T1000 (cell line): ENCODE measurements at places on chromosomes 1 and 21.

DNA sequence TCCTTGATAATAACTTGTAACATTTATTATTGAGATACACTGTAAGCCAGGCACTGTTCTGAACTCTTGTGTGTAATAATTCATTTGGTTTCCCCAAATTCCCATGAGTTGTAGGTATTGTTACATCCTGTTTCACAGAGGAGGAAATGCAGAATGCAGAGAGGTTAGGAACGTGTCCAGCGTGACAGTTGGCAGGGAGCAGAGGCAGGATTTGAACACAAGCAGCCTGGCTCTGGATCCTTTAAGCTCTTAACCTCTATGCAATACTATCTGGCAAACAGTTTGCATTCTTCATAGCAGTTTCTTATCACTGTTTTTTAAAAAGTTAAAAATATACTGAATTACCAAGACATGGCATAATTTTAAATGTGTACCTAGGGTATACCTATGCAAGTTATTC is 30.5 kb downstream of the EEIG2 start:
- no peak for DNase-seq

DNA sequence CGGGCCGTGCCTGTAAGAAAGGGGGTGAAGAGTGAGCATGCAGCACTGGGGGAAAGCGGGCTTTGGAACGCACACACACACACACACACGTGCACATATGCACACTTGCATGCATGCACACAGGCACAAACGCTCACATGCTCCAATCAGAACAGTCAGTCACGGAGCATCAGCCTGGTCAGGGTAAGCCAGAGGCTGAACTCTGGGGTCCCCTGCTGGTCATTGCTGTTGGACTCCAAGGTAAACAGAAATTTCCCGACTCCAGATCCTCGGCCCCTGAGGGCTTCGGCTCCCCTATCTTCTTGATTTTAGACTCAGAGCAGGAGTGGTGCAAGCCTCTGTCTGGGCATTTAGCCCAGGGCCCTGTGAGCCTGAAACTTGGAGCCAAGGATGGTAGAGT is 54.2 kb downstream of the SYT2 start:
- DNase-seq, result no peak

DNA sequence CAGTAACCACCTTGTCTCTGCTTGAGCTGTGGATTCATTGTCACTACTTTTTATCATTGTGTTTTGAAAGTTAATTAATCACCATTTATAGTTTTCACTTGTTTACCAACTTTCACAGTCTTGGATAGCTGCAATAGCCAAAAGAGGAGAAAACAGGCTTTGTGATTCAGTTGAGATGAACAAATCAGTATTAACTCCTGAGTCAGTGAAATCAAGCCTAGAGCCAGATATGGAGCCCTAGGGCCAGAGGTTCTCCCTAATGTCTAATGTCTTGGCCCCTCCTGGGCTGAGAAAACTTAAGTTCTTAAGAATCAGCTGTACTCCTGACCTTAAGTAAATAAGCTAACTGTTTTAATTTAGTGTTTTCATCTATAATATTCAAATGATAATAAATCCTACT is 228.8 kb downstream of the DNM3 start:
- no peak for DNase-seq

GRCh38 chr1:174191349-174191862 is 32.1 kb downstream of the RABGAP1L start:
- DNase-seq, result peak; percentile 22

- no peak for DNase-seq
Observed at GRCh38 chr1:84634536-84635205, 55.6 kb downstream of the SSX2IP start.

GRCh38 chr1:27339213-27339612 is 2.6 kb upstream of the SYTL1 start:
- DNase-seq, result no peak

DNA sequence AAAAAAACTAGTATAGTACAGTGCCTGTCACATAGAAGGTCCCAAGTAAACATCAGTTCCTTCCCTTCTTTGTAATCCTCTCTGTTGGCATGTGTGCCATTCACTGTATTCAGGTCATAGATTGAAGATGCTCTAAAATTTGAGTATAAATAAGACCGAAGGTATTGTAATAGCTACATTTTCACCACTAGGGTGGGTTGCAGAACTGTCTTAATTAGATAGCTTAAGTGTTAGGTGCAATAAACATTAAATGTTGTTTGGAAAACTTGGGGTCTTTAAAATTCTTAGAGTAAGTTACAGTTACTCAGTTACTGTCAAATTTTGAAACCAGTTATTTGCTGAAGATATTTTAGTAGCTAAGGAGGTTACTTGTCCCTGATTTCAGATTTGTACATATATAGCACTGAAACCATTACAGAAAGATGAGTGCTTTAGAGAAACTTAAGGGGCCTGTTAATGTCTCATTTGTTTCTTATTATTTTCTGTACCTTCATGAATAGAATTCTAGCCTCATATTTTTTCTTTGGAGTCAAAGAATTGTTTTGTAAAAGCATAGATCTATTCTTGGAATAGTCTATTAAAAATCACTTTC is 24.3 kb downstream of the PER3 start:
- DNase-seq, result no peak

DNA sequence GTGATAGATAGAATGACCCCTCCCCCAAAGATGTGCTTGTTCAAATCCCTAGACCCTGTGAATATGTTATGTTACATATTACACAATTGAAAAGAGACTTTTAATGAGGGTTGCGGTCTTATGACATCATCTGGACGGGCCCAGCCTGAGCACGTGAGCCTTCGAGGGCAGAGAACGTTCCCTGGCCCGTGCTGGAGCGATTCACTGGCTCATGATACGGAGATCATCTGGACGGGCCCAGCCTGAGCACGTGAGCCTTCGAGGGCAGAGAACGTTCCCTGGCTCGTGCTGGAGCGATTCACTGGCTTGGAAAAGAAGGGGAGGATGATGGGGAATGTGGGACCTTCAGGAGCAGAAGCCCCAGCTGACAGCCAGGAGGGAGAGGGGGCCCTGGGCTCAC is 34.4 kb upstream of the COL18A1 start:
- no peak for DNase-seq

- DNase-seq, result no peak
Observed at GRCh38 chr1:221125976-221126375, 246.7 kb downstream of the HLX start.

DNA sequence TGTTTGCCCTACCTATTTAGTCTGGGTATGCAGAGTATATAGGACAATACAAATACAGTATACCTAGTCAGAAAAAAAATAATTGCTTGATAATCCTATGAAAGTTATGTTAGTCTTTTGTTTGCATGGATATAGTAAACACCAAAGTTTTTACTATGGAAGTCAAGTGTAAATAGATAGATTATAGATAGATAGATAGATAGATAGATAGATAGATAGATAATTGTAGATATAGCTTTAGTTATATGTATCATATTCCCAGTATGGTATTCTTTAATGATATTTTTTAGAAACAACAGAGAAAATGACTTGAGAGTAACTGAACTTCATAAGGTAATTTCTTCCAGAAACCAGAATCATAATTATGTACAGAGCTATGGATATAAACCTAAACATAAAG is 158.2 kb downstream of the NCAM2 start:
- DNase-seq, result no peak

GRCh38 chr1:94305704-94306103 is 68.3 kb upstream of the ARHGAP29 start:
- DNase-seq, result no peak

DNA sequence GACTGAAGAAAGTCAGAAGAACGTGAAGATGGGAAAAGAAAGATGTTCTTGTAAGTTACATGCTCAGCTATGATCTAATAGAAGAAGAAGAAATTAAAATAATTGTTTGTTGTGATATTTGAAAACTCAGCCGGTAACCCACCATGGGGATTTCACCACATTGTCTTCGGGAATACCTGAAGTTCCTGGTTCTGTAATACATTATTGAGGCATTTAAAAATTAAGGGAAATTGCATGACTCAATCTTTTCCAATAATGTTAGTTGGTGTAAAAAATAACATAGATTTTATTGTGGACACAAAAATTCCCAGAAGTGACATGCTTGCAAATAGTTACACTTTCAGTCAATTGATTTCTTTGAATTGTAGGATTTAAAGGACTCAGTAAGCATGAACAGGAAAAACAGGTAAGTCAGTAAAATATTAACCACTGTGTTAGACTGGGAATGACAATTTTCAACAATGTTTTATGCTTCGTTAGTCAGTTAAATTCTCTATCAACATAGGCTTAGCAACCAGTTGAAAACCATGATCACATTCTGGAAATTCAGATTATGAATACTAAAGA is 745.1 kb downstream of the LTN1 start:
- no peak for DNase-seq

GRCh38 chr21:16522548-16522947 is 792.8 kb downstream of the USP25 start:
- DNase-seq, result no peak

DNA sequence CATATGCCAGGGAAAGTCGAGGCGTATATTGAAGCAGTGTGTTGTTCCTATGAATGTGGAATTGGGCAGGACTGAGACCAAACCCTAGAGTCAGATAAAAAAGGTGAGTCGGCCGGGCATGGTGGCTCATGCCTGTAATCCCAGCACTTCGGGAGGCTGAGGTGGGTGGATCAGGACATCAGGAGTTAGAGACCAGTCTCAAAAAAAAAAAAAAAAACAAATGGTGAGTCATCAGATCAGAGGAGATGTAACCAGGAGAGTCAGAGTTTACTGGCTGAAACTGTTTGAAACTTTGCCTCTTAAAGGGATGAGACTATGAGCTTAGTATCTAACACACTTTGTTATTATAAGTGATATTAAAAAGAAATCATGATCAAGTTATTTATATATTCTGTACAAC is 26.4 kb upstream of the SYCP1 start:
- no peak for DNase-seq

- DNase-seq, result no peak
Observed at GRCh38 chr1:147225193-147225730, at the start of gene FMO5. FMO5 (minus strand) TSS chr1:147225339; CDS start chr1:147225029, 310 bp downstream.

GRCh38 chr1:177355575-177355974 is 184.8 kb downstream of the BRINP2 start:
- DNase-seq, result no peak

GRCh38 chr21:33866826-33867225 is 48.8 kb downstream of the ATP5PO start:
- DNase-seq, result no peak

- no peak for DNase-seq
Observed at GRCh38 chr1:53918343-53918742, 24.4 kb downstream of the DIO1 start.

DNA sequence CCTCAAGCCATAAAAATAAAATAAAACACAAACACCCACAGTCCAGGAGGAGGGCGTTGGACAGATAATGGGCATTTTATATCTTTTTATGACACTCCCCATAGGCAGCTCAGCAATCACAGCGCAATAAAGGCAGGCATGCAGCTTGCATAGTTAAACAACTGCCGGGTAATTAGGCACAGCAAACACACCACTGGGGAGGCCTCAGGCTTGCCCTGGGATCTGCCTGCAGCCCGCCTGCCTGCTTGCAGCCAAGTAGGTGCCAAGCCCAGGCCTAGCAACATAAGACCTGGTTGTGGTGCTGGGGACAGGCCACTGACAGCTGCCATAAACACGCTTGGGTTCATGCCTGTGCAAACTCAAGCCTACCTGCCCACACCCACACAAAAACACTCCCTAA is 54.2 kb downstream of the DMAP1 start:
- DNase-seq, result no peak

- no peak for DNase-seq
Observed at GRCh38 chr1:165284454-165284853, 72.1 kb downstream of the LMX1A start.

DNA sequence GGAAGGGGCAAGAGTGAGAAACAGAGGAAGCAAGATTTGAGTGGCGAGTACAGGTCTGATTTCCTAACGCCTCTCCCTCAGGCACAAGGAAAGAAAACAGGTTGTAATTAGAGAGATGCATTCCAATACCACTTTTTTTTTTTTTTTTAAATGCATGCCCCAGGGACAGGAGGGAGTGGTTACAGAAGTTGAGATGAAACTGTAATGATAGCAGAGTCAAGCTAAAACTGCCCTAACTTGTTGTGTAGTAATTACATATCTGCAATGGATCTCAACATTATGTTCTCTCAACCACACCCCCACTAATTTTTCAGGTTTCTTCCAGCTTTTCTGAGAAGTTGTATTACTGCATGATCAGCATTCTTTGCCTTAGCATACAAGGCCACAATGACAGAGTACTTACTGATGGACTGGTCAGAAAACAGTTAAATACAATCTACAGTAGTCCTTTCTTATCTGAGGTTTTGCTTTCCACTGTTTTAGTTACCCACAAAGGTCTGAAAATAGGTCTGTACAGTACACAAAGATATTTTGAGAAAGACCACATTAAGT is 5.5 kb downstream of the ETV3 start:
- no peak for DNase-seq

- no peak for DNase-seq
Observed at GRCh38 chr21:36246080-36246631, 73.8 kb upstream of the MORC3 start.

DNA sequence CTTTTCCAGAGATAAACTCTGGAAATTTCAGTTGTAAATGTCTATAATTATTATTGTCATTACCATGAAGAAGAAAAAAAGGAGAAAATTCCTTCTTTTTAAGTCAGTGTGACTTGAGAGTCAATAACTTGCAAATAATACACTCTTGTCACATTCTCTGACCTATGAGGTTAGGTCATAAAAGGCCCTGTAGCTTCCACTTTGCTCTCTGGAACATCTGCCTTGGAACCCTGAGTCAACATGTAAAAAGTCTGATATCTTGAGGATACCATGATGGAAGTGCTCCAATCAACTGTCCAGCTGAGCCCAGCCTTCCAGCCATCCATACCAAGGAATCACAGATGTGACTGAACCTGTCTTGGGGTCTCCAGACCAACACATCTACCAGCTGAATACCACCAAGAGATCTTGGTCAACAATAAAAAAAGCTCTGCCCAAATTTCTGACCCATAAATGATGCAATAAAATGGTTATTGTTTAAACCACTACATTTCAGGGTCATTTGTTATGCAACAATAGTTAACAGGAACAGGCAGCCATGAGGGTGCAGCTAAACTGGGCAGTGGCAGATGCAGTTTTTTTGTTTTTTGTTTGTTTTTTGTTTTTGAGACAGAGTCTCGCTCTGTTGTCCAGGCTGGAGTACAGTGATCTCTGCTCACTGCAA is 10.3 kb downstream of the DMRTA2 start:
- no peak for DNase-seq

DNA sequence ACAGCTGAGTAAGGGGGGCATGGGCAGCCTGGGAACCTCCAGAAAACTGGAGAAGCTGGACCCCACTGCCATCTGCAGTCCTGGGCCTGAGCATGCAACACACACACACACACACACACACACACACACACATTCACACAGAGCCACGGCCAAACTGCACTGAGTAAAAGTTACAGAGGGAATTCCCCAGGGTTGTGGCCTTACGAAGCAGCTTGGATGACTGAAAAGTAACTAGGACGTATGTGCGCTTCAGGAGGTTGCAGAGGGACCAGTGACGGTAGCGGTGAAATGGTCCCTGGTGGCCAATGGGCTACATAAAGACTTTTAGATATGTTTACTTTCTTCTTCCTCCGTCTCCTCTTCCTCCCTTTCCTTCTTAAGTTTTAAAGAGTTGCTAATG is 232.5 kb upstream of the TMEM51 start:
- no peak for DNase-seq

GRCh38 chr1:182615468-182616129 is 11.4 kb upstream of the RGS16 start:
- DNase-seq, result no peak

- DNase-seq, result no peak
Observed at GRCh38 chr1:17992800-17993199, 114.8 kb upstream of the IGSF21 start.

- no peak for DNase-seq
Observed at GRCh38 chr1:8427493-8427892, 109.6 kb downstream of the SLC45A1 start.

- DNase-seq, result no peak
Observed at GRCh38 chr1:225691377-225691776, 38.5 kb upstream of the ENAH start.
